GM13977 (cell line): ENCODE measurements at places on chromosomes 3 and 15.

GRCh38 chr3:139286825-139287224 is 57.0 kb upstream of the MRPS22 start:
- no peak for DNase-seq

DNA sequence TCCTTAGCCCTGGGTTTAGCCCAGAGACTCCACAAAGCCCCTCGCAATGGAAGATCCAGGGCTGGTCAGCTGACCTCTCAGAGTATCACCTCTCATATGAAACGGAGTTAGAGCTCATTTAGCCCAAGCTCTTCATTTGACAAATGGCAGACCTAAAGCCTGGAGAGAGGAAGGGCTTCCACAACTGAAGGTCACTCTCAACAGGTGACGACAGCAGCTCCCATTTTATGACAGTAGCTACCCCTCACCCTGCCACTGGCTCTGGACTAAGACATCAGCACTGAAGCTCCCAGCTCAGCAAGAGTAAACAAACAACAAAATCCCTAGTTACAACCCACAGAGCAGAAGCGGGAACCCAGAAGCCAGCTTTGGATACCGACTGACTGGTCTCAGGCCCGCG is 33.7 kb downstream of the TLE3 start:
- DNase-seq = no peak

- no peak for DNase-seq
Observed at GRCh38 chr3:152260026-152260425, 8.7 kb upstream of the MBNL1 start.

GRCh38 chr3:120425572-120426250 is 25.1 kb downstream of the FSTL1 start:
- DNase-seq = no peak

GRCh38 chr15:101444807-101445508 is 44.5 kb downstream of the PCSK6 start:
- no peak for DNase-seq

DNA sequence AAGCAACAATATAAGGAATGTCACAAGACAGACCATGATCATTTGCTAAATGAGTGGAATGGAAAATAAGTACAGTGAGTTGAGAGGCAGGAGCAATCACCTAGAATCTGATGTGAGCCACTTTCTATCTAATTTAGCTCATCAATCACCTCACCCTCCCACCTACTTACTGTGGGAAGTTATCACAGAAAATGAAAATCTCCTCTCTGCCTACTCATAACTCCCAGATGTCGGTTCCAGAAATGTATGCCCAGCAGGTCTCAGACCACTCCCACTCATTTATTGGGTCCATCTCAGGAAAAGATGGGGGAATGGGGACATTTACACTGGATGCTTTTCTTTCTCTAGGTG is 270.9 kb downstream of the FHIT start:
- DNase-seq = no peak

- no peak for DNase-seq
Observed at GRCh38 chr15:47732248-47732647, 14.9 kb downstream of the SEMA6D start.

GRCh38 chr15:77415450-77416147 is 4.3 kb downstream of the PEAK1 start:
- no peak for DNase-seq

GRCh38 chr15:87487484-87487883 is 769.1 kb downstream of the NTRK3 start:
- no peak for DNase-seq

DNA sequence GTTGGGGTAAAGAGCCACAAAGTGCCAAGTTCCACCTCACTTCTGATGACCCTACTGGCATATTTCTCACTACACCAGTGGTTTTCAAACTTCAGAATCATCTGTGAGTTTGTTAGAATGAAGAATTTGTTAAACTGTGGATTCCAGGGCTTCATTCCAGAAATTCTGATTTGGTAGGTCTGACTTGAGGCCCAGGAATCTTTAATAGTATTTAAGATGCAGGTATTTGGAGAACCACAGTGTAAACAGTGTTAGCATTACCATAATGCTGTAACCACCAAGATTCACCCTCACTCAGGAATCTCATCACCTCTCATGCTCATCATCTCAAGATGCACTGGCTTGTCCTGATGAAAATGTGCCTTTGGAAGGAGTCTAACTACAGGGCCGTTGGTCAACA is 6.0 kb downstream of the KCNMB3 start:
- DNase-seq = no peak

DNA sequence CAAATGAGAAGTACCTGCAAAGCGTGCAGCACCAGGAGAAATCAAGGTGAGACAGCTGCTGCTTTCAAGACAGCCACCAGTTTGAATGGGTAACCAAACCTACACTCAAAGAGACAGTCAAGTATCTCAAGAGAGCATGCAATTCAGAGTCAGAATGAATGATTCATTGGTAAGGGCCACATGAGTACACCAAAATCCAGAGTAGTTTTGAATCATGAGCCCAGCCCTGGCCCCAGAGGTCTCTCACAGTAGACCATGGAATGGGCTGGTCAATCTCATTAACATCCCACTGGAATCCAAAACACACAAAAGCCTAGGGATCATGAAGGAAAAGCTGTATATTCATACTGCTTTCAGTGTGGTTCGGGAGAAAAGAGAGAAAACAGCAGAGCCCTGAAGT is 242.8 kb downstream of the TBL1XR1 start:
- DNase-seq = no peak

GRCh38 chr3:110564674-110565073 is 506.9 kb upstream of the NECTIN3 start:
- no peak for DNase-seq

- DNase-seq = no peak
Observed at GRCh38 chr15:84817466-84818081, 418 bp downstream of the ALPK3 start.

DNA sequence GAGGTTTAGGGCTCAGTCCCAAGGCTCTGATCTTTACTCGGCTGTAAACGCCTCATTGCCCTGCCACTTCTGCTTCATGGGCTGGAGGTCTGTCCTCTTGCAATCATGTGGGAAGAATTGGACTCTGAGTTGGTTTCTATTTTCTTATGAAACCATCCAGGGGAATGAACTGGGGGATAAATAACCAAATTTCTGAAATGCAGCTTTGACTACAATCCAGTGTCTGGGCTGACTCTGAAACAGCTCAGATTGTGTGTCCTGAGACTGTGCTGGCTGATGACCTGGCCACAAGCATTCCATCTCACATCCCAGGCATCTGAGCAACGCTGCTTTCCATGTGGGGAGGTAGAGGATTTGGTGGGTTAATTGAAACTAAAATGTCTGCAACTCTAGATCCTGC is 71.0 kb upstream of the GALNT15 start:
- DNase-seq = no peak

GRCh38 chr15:56913670-56914069 is 4.8 kb upstream of the TCF12 start:
- DNase-seq = no peak

DNA sequence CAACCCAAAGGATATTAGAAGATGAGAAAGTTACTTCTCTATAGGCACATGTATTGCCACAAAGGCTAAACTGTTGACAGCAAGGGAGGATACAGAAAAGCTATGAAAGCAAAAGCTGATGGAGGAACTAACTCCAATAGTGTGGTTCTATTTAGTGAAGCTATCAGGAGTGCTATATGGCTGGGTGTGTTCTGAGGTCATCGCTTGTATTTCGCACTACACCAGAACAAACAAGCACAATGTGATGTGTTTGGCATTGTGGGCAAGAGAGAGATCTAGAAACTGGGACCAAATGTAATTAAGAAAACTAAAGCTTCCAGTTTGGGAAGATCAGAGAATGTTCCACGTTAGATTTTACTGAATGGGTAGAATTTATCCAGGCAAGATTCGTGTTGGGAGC is 220.4 kb upstream of the UMPS start:
- DNase-seq = no peak

GRCh38 chr15:26070095-26070532 is 207.0 kb upstream of the ATP10A start:
- DNase-seq = no peak

- DNase-seq = peak; percentile 71
Observed at GRCh38 chr3:52532838-52533622, 627 bp downstream of the NT5DC2 start.

DNA sequence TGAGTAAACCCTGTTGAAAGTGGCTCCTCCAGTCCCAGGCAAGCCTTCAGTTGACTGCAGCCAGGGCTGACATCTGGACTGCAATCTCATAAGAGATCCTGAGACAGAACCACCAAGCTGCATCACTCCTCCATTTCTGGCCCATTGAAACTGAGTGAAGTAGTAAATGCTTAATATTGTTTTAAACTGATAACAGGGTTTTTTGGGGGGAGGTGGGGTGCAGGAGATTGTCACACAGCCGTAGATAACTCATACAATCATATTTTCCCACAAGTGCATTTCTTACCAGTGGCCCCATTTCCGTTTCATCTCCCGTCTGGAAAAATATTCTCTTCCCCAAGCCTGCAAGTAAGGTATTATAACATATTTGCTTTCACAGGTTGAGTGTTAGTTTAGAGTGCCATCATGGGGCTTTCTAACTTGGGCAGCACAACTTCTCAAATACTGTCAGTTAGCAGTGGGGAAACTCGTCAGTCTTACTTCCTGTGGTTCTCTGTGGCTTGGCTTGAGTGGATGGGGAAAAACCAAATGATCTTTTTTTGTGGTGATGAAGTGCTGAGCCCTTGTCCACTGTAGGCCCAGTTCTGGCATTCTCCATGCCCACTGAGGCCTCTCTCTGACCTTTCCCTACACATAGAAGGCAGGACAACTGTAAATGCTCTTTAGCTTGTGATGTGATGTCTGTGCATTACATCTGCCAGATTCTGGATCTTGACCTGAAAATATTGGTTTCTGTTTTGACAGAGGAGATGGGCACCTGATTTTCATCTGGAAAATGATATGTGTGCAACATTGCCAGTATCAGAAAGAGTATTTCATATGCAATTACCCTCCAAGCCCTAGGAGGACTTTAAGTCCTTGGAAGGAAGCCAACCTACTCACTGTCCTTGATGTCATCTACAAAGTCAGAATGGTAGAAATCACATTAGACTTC is 90.1 kb upstream of the BHLHE40 start:
- DNase-seq = peak; percentile 51

DNA sequence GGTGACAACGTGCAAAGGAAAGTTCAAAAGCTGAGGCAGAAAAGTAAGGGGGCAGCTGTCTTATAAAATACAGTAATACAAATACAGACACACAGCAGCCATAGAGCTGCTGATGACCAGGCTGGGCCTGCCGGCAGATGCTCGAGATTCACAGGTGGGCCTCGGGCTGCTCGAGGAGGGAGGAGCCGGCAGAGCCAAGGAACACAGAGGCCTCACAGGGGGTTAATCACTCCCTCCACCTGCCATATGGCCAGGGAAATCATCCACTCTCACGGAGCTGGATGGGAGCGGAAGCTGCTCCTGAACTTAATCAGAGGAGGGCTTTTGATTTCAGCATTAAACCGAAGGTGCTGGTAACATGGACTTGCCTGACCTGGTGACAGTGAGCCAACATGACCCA is 29.6 kb upstream of the MGLL start:
- no peak for DNase-seq

GRCh38 chr3:192545333-192545732 is 182.0 kb downstream of the FGF12 start:
- DNase-seq = no peak

- DNase-seq = no peak
Observed at GRCh38 chr15:59232476-59232875, 25.8 kb downstream of the LDHAL6B start.

GRCh38 chr15:62920682-62921502 is 121.7 kb upstream of the TPM1 start:
- no peak for DNase-seq

DNA sequence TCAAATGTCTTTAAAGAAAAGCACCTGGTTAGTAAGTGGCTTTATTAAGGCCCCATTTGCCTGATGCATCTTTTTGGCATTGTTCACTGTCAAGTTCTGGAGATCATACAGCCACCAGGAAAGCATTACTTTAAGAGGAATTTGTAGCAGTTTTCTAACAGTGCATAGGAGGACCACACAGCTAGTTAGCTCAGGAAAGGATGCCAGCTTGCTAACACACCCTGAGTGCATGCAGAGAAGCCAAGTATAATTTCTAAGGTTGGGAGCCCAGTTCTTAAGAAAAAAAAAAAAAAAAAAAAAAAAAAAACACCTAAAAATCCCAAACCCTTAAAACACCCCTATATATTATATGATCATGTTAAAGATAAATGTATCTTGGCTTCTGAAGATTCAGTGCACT is 102.0 kb upstream of the FEZF2 start:
- no peak for DNase-seq

GRCh38 chr3:167733961-167734497 is 663 bp downstream of the PDCD10 start:
- DNase-seq = no peak

DNA sequence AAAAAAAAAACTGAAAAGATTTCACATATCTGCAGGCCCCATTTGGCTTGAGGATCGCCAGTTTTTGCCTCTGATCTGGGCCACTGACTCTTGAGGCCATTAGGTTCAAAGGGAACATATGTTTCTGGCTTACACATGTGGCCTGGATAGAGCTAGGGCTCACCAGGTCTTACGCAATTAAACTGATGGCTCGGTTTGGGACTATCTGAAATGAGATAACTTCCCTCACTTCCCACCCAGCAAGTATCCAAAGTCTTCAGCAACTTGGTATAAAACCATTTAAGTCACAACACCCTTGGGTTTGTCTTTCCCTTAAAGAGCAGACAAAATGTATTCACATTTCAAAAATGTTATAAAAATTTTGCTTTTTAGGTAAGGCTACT is 36.3 kb downstream of the LRIG1 start:
- no peak for DNase-seq

GRCh38 chr3:102570511-102570910 is 135.7 kb downstream of the ZPLD1 start:
- DNase-seq = no peak

DNA sequence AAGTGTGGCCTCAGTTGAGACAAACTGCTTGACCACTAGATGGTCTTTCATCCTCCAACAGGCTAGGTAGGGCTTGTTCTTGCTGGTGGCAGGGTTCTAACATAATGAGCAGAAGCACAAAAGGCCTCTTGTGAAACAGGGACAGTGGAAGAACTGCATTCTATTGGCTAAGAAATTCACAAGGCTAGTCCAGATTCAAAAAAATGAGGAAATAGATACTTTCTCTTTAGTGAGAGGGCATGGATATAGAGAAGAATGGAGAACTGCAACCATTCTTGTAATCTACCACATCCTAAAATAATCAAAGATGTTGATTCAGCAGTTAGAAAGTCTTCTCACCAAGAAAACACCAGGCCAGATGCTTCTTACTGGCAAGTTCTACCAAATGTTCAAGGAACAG is 143.7 kb upstream of the LRIG1 start:
- no peak for DNase-seq

GRCh38 chr15:40269604-40270003 is 13.3 kb downstream of the ANKRD63 start:
- no peak for DNase-seq

- DNase-seq = peak; percentile 43
Observed at GRCh38 chr3:71984843-71985613, 200.1 kb upstream of the PROK2 start.

- DNase-seq = peak; percentile 22
Observed at GRCh38 chr3:114827495-114827894, 319.6 kb downstream of the ZBTB20 start.

DNA sequence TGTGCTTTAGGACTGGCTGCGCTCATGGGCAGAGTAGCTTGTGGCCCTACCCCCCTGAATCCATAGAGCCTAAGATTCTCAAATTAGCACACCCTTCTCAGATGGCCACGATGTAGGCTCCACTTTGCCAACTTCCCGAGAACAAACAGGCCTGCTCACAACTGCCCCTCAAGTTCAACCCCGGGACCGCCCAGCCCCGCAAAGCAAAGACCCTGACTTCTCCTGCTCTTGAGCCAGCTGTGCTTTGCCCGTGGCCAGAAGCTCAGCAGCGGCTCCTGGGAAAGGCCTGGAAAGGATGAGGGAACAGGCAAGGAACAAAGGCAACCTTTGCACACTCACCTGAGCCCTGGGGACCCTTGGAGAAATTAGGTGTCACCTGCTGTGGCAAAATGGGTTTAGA is 32.0 kb downstream of the CYP11A1 start:
- no peak for DNase-seq
